ENCODE measurements at places on chromosomes 5 and 9.

DNA sequence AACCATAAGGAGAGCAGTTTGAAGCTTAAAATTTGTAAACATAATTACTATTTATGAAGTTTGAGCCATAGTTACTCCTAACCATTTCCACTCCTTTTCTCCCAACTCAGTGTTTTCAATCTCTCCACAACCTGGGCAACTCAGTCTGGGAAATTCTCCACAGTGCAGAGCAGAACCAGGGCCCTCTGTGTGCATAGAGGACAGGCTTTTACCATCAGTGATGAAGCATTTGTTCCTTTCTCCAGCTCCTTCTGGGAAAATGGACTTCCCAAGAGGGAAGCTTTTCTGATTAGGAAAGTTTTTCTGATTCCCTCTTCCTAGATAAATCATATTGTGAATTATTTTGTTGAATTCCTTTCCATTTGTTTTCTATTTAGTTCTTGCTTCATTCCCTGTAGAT, 132.3 kb upstream of the MPDZ start:
- no peak for DNase-seq

GRCh38 chr9:17906176-17906840, 327.4 kb downstream of the SH3GL2 start:
- no peak for DNase-seq

DNA sequence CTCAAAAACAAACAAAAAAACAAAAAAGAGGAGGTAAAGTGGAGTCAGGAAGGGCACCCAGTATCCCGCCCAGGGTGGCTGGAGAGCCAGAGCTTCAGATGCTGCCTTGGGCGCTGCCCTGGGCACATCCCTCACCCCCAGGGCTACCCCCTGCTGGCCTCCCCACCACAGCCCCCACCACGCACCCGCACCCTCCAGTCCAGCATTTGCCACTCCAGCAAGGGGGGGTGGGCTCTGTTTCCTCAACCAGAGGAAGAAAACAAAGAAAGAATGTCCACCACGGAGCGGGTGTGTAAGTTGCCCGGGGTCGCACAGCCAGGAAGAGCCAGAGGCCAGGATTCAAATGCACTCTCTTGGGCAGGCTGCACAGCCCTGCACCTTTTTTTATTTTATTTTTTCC, 86.1 kb downstream of the NTNG2 start:
- DNase-seq, result no peak

DNA sequence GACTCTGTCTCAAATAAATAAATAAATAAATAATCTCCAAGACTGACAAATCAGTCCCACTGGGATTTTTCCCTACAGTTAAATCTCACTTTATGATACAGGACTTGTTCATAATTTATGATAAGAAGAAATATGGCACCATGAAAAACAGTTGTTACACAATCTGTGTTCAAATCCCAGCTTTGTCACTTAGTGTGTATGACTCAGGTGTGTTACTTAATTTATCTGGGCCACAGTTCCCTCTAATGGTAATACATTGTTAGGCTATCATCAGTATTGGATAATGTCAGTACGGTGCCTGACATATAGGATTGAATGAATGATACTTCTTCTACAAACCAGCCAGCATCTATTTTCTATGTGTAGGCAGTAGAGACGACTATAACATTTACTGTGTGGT, 23.1 kb downstream of the SLC36A3 start:
- no peak for DNase-seq

DNA sequence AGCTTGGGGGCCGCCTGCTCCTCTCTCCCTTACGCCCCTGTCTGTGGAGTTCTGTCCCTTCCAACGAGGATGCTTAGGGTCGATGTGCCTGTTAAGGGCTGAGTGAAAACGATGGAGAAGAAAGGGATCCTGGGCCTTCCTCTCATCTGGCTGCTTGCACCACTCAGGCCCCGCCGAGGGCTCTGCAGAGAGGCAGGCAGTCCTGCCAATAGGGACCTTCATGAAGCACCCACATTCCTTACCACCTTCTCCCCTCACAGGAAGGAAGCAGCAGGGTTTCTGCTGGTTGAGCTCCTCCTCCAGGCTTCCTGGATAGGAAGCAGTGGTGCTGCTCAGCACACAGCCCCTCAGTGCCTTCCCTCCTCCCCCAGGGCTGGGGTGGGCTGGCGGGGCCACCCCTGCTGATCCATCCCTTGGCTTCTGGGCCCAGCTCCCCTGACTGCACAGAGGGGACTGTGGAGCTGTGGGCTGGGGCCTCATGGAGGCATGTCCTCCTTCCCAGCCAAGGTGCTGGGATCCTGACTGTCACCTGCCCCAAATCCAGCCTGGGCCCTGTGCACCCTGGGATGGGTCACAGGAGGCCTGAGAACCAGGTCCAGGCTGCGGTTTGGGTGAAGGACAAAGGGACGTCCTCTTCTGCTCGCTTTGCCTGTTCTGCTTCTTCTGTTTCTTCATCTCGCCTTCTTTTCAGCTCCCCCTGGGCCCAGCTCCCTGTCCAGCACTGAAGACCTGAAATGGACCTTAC, 50.5 kb downstream of the AHRR start:
- peak; percentile 49 for DNase-seq

DNA sequence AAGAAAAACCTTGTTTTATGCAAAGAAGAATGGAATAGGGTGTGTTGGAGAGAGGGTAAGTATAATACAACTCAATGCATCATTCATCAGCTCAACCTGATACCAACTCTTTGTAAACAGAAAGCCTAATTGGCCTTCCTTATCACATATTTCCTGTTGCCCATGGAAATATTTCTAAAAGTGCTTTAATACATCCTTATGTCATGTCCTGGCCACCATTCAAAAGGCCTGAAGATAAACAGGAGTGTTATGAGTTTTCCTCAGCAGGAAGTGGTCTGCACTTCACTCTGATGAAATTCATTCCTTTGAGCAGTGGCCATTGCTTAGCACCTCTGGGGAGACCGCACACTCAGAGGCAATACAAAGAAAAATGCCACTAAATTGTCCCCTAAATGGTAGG, 511.2 kb downstream of the SEMA5A start:
- peak; percentile 65 for DNase-seq

DNA sequence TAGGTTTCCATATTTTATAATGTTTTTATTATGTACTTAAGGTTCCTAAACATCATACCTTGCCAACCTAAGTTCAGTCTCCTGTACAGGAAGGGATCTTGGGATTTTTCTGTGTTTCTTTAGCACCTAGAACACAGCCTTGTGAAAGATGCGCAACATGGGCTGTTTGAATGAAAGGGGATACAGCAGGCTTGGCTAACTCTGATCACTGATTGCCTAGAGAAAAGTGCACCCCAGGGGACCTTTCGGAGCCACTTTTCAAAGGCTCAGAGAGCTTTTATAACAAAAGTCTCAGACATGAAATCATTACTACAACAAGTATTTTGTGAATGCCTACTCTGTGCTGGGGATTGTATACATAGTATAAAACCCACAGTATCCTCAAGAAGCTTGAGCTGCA, 261.6 kb downstream of the BNC2 start:
- no peak for DNase-seq

- DNase-seq, result no peak
Observed at GRCh38 chr5:115124741-115125140, 45.0 kb downstream of the TRIM36 start.

DNA sequence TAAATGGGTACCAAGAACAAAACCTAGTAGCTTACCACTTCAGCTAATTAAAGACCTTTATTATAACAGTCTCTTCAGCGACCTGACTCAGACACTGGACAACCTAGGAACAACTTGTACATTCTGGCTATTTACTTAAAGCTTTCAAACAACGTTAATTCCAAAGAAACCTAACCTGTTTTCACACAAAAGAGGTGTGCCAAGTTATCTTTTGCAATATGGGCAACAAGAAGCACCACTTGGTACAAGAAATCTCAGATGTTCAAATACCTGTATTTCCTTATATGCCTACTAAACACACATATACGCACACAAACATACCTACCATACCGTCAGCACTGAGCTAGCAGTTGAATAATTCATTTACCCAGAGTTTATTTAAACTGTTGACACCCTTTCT, 23.0 kb downstream of the RNF145 start:
- no peak for DNase-seq

- peak; percentile 99 for DNase-seq
Observed at GRCh38 chr9:130847306-130848217, 12.5 kb downstream of the ABL1 start.

All from fibroblast of skin of scalp (primary cell).